ENCODE measurements at places on chromosomes 2 and 18.

DNA sequence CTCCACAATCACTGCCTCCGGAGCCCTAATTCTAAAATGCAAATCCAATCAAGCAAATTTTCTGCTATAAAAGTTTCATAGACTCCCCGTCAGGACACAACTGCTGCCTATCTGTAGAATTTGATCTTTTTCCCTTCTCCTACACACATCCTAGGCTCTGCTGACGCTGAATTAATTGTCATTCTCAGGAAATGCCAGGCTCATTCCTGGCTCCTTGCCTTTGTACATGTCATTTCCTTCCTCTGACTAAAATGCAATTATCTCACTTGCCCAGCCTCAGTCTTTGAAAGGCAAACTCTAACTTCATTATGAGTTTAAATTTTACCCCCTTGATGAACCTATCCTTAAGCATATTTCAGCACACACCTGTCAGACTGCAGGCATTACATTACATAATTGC is 844.9 kb upstream of the CRIM1 start:
- DNase-seq, result no peak

DNA sequence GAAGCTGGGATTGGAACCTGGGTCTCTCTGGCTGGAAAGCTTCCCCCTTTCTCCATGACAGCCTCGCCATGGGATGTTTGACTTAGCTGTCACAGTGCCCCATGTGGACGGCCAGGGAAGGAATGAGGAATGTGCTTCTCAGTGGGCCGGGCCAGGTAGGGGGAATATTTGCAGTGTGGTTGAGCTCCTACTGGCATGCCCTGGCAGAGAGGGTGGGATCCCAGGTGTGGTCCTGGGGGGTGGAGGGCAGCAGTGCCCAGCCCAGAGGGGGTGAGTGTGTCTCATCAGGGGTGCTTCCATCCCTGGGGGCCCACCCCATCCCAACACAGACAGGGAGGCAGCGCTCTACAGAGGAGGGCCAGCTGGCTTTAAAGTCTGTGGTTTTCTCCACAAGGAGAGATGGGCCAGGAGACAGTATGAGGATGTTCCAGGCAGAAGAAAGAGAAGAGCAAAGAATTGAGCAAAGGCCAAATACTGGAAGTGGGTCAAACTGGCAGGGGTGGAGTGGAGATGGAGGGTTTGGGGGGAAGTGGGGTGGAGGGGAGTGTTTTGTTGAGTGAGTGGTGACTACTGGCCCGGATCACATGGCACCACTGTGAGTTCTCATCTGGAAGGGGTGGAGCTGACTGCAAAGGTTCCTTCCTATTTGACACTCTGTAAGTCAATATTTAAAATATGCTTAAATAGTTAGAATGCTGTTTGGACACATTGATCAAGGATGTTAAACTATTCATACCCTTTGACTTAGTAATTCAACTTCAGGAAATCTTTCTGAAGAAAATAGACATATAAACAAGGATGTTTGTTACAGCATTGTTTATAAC is 94.0 kb downstream of the MYCN start:
- DNase-seq, result no peak

GRCh38 chr2:118670276-118670675 is 177.2 kb downstream of the EN1 start:
- no peak for DNase-seq

DNA sequence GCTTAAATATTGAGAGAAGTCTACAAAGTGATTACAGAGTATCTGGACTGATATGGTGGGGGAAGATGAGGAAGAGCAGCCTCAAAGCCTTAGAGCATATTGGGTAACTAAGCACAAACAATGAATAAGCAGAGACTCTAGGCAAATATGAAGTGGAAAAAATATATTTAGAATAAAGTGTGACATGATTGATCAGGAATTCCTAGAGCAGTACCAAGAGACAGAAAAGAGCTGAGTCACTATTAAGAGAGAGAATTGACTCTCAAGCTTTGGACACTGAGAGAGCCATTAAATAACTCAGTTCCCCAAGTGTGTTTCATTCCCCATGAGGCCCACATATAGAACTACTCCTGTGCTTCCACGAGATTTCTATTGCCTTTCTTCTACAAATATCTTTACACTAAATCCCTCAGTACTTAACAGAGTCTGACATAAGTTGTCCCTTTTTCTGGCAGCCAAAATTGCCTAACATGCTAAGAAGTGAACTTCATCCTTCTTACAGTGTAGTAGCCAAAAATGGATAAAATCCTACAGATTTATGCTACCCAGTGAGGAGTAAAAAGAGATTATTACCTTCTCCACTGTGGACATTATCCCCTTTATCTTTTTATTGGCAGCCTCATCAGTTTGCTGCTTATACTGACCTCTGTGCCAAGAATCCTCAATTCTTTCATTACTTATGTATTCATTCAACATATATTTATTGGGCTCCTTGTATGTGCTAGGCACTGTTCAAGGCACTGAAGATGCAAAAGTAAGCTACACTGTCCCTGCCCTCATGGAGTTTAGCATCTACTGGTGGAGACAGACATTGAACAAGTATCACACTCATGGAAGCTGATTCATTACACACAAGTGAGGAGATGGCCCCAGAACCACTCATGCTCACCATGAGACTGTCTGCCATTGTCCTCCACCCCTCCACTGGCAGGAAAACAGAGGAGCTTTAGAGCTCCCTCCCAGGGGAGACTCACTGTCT is 45.4 kb downstream of the SLC40A1 start:
- DNase-seq, result peak; percentile 48

DNA sequence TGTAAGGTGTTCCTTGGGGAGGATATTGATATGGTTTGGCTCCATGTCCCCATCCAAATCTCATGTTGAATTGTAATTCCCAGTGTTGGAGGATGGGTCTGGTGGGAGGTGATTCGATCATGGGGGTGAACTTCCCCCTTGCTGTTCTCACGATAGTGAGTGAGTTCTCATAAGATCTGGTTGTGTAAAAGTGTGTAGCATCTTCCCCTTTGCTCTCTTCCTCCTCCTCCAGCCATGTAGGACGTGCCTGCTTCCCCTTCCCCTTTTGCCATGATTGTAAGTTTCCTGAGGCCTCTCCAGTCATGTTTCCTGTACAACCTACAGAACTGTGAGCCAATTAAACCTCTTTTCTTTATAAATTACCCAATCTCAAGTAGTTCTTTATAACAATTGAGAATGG is 458.7 kb downstream of the LPIN1 start:
- no peak for DNase-seq

DNA sequence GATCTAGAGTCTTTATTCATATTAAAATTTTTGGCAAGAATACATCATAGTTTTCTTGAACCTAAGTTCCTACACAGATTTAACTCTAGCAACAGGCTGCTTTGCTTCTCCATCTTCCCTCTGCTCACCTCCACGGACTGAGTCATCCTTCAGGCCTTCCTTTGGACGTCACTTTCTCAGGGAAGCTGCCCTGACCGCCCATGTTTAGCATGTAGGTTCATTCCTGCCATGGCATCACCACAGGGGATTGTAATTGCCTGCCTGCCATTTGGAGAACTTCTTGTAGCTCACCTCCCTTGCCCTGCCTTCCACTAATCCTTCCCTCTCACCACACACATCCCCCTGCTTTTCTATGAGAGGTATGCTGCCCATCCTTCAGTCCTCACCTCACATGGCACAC is 43.9 kb upstream of the B3GNT2 start:
- DNase-seq, result no peak

DNA sequence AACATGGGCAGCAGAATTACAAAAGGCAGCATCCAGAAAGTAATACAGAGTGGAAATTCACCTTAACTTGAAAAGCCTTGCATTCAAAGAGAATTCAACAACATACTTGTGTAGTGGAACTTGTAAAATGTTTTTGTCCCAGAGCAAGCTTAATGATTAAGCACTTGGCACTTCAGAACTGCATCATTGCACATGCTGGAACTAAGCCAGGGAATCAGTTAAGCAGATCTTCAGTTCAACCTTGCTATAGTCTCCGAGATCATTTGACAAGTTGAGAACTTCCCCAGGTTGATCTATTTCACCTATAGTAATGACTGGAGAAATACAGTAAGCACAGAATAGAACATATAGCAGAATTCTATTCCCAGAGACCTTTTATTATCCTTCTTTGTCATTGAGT is 1337.2 kb upstream of the NXPH2 start:
- DNase-seq, result no peak

GRCh38 chr18:45437366-45437765 is 177.9 kb upstream of the SLC14A2 start:
- no peak for DNase-seq

DNA sequence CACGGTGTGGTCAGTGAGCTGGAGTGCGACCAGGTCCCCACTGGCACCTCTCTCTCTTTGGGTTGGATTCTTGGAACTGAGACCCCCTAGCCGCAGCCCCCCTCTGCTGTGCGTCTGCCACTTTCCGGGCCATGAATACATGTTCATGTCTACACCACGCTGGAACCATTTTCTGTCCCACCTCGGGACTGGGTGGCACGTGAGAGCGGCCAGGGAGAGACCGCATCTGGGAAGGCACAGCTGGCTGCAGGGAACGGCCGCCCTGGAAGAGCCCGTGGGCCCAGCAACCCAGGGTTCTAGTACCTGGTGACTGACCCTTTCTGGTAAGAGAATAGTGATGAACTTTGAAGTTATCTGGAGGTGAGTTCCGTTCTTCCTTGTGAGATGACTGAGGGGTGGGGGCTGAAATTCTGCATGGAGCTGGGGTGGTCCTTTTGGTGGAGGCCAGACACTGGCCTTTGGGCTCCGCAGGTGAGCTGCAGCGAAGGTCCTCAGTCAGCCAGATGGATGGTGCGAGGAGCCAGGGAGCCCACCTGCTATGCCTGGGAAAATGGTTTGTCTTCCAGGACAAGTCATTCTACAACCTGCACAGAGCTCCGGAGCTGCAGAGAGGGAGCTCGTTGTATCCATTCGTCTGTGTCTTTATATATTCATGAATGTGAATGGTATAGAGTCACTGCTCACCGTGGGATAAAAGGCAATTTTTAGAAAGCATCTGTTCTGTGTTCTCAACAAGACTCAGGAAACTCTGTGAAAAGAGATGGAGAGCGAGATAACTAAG is 223.5 kb downstream of the NDUFA10 start:
- no peak for DNase-seq

- no peak for DNase-seq
Observed at GRCh38 chr2:3472966-3473365, 46.4 kb downstream of the ADI1 start.

DNA sequence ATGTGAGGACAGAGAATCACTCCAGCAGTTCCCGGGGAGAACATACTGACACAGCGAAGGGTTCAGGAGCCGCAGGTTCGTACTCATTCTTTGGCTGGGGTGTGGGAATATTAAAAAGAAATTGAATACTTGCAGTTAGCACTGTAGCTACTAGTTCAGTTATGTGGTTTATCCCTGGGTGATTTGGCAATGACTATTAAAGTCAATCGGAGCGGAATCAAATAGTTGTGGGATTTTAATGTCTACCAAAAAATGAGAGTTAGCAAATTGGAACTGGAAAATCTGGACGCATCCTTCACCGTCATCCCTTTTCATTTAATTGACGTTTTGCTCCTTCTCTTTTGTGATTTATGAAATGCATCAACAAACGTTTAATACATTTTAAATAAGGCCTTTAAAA is 50.8 kb downstream of the GBX2 start:
- no peak for DNase-seq

DNA sequence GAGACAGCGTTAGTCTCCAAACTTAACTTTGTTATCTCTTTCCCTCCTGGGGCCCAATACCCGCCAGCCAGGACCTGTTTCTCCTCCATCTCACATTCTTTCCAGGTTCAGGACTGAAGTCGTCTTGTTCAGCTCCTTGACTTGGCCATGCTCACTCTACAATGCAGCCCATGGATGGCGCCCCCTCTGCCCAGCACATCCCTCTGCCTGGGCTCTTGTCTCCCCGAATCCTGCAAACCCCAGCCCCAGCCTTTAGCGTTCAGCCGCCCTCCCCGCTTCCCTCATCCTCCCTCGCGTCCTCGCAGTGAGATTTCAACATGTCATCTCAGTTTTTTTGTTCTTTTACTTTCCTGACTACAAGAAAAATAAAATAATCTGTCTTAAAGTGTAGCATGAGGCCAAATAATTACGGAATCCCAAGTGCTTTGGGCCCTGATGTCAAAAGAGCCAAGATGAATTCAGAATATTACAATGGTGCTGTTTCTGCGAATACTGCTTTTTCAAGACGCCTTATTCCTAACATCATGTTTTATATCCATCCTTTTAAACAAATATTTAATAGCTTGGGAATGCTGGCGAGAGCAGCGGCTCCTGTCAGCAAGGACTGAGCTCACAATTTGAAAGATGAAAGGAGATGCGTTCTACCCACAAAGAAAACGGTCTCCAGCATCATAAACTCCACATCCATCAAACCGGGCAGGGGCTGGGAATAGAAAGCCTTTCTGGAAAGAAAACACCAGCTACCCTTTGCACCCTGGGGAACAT is 1.0 kb downstream of the FAM178B start:
- peak; percentile 8 for DNase-seq

- DNase-seq, result no peak
Observed at GRCh38 chr2:171509945-171510731, 12.1 kb upstream of the CYBRD1 start.

DNA sequence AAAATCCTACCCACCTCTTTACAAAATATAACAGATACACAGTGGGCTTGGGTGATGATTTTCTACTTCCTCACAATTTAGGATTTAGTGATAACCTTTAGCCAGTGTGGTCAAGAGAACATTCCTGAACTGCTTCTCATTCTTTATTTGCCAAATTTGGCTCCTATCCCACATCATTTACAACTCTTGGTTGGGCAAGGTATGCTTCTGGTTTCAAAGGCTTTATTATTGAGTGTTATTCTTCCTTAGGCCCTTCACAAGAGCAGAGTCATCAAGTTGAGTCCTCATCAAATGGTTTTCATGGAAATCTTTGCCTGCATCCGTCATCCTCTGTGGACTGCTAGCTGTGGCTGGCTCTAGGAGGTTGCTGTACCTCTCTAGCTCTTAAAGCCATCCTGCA is 472.0 kb upstream of the ETAA1 start:
- DNase-seq, result peak; percentile 13

DNA sequence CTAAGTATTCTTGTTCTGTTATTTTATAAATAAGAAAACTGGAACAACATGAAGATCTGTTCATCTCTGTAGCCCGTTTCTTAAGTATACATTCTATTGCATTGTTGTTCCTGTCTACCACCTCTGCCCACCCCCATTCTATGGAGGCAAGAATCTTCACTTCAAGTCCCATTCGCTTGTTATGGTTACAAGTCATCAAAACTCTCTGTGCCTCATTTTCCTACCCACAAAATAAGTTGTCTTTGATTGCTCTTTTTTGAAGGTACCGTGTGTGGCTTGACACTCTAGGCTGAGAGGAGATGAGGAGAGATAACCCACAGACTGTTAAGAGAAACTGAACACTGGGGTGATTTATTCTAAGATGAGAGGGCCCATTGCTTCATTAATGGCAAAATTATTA is 2.9 kb upstream of the EVA1A start:
- DNase-seq, result no peak

- no peak for DNase-seq
Observed at GRCh38 chr2:46332686-46333281, 35.6 kb downstream of the EPAS1 start.

GRCh38 chr2:77720115-77720514 is 197.9 kb upstream of the LRRTM4 start:
- no peak for DNase-seq

- DNase-seq, result no peak
Observed at GRCh38 chr2:180690611-180691010, 289.8 kb upstream of the UBE2E3 start.

- no peak for DNase-seq
Observed at GRCh38 chr18:2644535-2644934, 11.0 kb upstream of the SMCHD1 start.

Data from AG08396 (cell line).